Inflammatory macrophage treated with lipopolysaccharide for 1 hour (primary cell): ENCODE measurements at places on chromosomes 2 and 18.

DNA sequence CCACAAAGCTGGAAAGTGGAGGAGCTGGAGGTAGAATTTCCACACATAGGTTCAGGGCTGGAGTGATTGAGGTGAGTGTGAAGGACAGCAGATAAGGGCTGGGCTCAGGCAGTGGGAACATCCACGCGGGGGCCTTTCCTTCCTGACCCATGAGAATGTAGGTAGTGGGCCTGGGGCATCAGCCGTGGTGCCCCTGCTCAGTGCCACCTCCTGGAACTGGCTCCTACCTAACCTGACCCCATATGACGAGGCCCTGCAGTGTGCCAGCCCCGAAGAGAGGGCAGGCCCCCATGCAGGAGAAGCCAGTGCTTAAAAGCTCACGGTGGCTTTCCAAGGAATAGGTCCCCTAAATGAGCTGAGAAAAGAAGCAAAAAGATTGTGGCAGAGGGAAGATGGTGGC, 66.2 kb downstream of the HS6ST1 start:
- no peak for DNase-seq

DNA sequence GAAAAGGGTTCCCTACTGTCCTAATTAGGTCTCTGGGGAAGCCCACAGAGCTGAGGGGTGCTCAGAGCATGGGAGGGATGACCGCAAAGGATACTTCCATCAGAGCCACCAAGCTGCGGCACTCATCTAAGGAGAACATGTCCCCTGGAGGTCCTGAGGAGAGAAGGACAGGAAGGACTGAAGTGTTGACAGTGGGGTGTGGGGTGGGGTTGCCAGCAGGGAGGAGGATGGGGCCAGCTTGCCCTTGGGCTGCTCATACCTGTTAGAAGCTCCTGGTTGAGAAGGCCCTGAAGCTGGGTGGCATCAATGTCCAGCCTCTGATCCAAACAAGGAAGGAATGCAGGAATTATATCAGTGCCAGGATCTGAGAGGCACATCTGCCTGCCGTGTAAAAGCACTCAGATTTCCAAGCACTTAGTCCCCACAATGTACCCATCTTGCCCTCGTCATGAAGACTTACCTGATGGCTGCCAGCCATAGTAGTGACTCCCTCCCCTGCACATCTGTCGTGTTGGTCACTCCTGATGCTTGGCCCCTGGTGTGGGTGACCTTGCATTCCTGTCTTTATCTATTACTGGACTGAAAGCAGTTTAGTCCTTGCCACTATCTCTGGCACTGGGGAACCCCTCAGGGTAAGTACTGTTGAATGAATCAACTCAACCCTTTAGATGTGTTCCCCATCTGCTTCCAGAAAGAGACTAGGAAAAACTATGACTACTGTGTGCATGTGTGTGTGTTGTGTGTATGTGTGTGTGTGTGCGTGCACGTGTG, 68.9 kb downstream of the CAPN13 start:
- no peak for DNase-seq

DNA sequence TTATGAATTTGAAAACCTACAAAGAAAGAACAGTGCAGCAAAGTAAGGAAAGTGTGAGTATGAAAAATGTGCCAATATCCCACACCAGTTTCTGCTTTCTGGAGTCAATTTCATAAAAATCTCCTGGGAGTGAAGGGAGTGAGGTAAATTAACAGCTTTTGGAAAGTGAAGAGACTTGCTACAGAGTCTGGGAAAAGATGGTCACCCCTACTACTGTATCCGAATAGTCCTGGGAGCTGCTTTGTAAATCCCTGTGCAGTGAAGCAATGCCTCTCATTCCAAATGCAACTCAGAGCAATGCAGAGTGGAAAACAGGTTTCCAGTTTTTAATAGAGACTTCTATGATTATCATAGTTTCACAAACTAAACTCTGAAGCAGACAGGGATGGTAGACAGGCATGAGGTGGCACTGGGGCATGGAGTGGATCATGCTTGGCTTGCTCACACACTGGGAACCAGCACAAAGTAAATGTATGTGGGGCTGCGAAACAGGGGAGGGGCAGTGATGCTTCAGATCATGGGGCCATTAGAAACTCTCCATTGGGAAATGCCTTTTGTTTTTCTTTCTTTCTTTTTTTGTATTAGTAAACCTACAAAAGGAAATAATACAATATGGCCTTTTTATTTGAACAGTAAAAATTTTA, 10.6 kb downstream of the COL5A2 start:
- no peak for DNase-seq

DNA sequence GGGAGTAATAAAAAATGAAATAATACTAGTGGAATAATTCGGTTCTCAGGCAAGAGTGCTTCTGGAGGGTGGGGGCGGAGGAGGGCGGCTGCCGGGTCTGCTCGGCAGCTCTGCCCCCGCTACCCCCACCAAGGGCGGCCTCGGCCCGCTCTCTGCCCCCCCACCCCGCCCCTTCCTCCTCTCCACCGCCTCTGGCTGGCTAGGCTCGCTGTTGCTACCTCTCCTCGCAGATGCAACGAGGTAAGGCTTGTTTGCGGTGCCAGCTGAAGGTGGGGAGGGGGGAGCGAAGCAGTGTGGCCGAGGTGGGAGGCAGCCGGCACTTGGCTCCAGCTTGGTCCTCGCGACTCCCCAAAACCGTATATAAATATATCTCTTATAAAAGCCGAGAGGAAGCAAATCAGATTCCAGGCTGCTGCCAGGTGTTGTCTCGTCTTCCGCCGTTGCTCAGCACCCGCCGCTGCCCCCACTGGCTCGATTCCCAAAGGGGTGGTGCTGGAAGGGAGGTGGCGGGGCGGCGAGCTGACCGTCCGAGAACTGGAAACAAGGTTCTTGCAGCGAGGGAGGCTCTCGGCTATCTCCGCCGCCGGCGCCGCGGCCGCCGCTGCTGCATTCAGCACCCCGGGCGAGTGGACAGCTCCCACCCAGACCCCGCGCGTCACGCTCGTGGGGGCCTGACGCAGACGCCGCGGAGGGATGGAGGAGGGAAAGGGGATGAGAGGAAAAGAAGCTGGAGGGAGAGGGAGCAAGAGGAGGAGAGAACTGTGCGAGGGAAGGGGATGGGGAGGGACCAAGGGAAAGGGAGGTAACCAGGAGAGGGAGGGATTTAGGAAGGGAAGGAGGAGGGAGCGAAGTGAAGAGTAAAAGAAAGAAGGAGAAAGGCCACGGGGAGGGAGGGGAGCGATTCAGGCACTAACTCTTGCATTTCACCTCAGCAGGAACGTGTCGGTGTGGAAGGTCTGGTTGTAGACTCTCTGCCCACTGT, at the start of gene MARCHF4:
Gene MARCHF4 (minus strand): TSS at position 763 of the 982 bp plus-strand sequence. CDS start 2,223 bp downstream, outside the sequence.
- DNase-seq: peak; percentile 41

GRCh38 chr18:79402977-79403722, 7.4 kb downstream of the NFATC1 start:
- no peak for DNase-seq

- no peak for DNase-seq
Measured at GRCh38 chr2:98695255-98695654, 35.7 kb downstream of the MGAT4A start.

DNA sequence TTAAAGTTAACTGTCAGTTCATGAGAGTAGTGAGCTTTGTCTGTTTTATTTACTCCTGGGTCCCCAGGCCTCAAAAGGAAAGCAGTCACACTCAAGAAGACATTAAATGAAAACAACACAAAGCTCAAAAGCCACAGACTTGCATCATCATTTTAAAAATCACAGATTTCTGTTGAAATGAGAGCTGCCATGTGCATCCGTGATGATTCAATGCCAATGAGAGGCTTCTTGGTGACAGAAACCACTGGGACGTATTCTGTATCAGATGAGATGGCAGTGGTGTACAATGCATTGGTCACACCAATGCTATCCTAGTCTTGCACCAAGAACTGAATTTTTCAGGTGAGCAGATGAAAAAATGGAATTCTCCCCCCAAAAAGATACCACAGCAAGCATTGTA, 204.8 kb downstream of the ANAPC1 start:
- peak; percentile 92 for DNase-seq

- DNase-seq: peak; percentile 61
Measured at GRCh38 chr2:201263779-201264178, 3.4 kb downstream of the CASP8 start.

DNA sequence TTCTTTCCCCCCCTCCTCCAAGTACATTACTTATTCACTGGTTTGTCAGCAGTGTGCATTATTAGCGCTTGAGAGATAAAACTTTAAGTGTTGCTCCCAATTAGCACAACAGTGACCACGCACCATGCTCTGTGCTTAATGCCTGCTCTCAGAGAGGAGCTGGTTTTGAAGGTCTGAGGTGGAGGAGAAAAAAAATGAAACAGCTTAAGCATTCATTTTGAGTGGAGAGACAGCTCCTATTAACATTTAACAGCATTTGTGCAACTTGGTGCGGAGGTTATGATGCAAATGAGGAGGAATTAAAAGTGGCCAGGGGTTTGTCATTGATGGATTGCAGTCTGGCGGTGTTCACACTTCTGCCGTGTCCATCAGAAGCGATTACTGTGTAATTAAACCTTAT, 141.8 kb downstream of the FIGN start:
- no peak for DNase-seq

DNA sequence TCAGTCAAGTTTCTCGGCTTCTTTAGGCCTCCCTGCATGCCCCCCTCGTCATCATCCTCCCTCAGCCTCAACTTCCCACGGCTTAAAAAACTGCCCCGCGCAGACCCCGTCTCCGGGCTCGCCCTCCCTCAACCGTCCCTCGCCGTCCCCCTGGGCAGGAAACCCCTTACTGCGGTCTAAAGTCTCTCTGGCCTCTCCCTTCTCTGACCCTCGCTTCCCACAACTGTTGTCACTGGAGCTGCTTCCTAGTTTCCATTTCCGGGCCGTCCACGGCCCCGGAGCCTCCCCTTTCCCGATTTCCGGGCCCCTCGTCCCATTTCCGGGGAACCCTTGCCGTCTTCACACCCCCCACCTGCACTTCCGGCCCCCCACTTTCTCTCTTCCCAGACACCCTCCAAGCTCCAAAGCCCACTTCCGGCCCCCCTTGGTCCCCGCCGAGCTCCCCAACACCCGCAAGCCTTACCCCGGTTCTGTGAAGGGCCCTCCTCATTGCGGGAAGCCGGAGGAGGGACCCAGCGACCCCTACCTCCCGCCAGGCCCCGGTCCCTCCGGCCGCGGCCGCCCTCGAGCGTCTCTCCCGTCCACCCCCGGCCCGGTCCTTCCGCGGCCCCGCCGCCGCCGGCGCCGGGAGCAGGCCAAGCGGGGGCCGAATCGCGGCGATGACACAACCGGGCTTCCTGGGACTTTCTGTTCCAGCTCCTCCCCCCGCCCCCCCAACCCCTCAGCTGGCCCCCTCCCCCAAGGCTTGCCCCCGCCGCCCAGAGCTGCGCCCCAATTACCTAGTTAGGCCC, 513 bp downstream of the TRIP12 start:
- peak; percentile 68 for DNase-seq

GRCh38 chr2:71932037-71932779, 215.5 kb downstream of the CYP26B1 start:
- no peak for DNase-seq

- no peak for DNase-seq
Measured at GRCh38 chr2:203706403-203706802, at the start of gene CD28. CD28 (plus strand) TSS chr2:203706639; CDS start chr2:203706697, 58 bp downstream.

GRCh38 chr2:53600815-53601214, 166.8 kb upstream of the CHAC2 start:
- DNase-seq: no peak

DNA sequence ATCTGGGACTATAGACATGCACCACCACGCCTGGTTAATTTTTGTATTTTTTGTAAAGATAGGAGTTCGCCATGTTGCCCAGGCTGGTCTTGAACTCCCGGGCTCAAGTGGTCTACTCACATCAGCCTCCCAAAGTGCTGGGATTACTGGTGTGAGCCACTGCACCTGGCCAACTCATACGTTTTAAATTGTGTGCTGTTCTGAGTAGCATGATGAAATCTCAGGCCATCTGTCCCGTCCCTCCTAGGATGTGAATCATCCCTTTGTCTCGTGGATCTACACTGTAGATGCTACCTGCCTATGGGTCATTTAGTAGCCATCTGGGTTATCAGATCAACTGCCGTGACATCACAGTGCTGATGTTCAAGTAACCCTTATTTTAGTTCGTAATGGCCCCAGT, 38.5 kb upstream of the RMP24 start:
- DNase-seq: no peak

DNA sequence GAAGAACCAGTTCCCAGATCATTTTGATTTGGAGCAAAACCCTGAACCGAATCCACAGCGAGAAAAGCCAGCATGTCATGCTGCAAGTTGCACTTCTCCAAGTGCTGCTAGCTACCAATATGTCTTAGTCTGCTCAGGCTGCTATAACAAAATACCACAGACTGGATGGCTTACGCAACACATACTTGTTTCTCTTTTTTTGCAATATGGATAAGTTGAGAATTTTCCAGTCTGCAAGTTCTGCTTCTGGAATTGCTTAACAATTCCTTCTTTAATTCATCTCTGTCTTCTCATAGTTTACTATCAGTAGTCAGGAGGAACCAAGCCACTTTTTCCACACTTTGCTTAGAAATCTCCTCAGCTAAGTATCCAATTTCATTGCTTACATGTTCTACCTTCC, 105.9 kb upstream of the RBBP8 start:
- peak; percentile 49 for DNase-seq

- no peak for DNase-seq
Measured at GRCh38 chr2:238771218-238771617, 76.7 kb upstream of the TWIST2 start.

- no peak for DNase-seq
Measured at GRCh38 chr2:150485871-150486538, 1.5 kb downstream of the RND3 start.

GRCh38 chr2:110900191-110900590, 167.8 kb downstream of the ACOXL start:
- DNase-seq: no peak

DNA sequence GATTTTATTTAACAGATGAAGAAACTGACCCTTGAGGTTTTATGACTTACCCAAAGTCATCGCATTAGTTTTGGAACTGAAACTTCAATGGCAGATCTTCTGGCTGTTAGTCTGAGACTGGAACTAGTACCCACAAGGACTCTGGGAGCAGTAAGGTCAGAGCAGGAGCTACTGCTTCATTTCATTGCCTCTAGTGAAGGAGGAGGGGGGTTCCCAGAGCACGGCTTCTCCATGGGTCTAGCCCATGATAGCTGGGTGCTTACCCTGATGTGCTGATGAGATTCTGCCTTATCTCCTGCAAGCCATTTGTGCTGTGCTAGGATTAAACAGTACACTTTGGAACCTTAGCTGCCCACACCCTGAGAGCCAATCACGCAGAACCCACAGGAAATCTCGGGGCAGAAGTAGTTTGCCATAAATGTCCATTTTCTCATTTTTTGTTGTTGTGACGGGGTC, 5.4 kb upstream of the RNASEH1 start:
- no peak for DNase-seq

GRCh38 chr2:224366267-224366844, 35.6 kb downstream of the FAM124B start:
- DNase-seq: no peak
